Liver (tissue), 10 donors: ENCODE measurements at places on chromosomes 5 and 9.

DNA sequence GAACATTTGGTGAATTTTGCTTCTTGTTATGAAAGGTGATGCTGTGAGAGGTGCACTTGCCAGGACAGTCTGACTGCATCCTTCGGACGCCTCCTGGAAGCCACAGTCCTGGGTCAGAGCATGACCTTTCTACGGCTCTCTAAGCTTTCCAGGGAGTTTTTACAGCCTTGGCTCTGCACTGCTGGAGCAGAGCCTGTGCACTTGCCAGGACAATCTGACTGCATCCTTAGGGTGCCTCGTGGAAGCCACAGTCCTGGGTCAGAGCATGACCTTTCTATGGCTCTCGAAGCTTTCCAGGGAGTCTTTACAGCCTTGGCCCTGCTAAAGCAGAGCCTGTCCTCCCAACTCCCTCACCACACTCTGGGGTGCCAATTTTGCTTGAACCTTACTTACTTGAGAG is 49.6 kb downstream of the CCDC180 start:
- no peak overlapping the region for H3K4me3 ChIP-seq
- no peaks in the 10 kb centered on the region for H3K36me3 ChIP-seq
- H3K27ac ChIP-seq: no peak overlapping the region
- H3K27me3 ChIP-seq: no peaks in the 10 kb centered on the region
- H3K4me1 ChIP-seq: no peaks in the 10 kb centered on the region

DNA sequence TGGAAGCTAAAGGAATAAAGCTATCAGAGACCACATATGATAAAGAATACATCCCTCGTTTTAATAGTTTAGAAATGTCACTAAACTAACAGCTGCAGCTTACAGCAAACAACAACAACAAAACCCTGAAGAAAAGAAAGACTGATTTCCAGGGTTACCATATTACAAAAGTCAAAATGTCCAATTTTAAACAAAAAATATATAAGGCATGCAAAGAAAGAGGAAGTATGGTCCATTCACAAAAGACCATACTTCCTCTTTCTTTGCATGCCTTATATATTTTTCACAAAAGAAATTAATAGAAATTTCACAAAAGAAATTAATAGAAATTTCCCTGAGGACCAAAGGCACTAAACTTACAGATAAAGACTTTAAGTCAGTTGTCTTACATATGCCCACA is 354.2 kb downstream of the ARL15 start:
- H3K4me3 ChIP-seq: no peak overlapping the region
- DNase-seq: no peak
- no peaks in the 10 kb centered on the region for H3K36me3 ChIP-seq

DNA sequence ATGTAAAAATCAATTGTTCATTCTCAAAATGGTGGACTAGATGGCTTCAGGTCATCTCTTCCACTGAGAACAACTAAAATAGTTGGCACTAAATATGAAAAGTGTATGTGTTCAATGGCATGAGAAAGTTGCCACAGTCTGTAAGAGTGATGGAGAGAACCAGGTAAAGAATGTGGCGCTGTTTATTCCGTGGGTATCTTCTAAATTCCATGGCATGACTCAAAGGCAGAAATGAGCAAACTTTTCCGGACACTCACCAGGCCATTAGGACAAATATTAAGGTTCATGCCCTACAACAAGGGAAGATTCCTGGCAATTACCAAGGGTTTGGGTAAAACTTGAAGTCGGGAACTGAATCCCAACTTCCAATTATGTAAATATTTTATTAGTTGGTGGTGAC is 825.4 kb upstream of the CDH6 start:
- H3K4me1 ChIP-seq: no peaks in the 10 kb centered on the region
- no peak overlapping the region for H3K4me3 ChIP-seq
- no peak for DNase-seq
- no peak overlapping the region for H3K27ac ChIP-seq

DNA sequence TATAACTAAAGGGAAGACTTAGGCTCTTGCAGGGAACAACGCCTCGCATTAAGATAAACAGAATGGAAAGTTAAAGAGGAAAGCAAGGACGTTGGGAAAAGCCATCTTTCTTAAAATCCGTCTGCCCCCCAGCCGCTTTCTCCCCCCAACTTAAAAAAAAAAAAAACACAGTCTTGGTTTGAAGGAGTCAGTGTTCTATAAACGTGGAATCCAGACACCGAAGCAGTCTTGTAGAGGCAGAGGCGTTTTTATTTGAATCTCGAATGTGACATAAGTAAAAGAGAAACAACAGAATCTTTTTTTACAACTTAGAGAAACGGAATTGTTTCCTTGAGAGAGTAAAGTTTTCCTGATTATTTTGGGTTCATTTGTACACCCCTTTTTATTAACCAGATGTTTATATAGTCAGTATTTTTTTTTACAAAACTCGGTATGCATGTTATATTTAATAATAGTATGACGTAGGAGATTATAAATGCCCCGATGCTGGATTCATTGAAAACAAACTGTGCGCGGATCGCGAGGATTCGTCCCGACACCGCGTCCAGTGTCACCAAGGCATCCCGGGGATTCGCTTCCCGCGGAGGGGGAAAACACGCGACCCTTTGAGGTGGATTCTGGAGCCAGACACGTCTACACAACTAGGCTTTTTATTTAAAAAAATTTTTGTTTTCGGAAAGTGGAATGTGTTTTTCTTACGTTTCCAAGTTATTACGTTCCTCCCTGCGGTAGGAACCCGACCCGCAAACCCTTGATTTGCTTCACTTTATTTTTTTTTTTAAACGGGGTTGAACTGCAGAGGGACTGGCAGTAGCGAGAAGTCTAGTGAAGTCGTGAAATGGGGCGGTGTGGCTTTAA is 6.7 kb downstream of the PTCH1 start:
- H3K36me3 ChIP-seq: no peaks in the 10 kb centered on the region
- no peak for DNase-seq
- peak overlapping the region; percentile 84 for H3K4me3 ChIP-seq
- H3K27me3 ChIP-seq: no peaks in the 10 kb centered on the region
- peak overlapping the region; percentile 78 for H3K27ac ChIP-seq

DNA sequence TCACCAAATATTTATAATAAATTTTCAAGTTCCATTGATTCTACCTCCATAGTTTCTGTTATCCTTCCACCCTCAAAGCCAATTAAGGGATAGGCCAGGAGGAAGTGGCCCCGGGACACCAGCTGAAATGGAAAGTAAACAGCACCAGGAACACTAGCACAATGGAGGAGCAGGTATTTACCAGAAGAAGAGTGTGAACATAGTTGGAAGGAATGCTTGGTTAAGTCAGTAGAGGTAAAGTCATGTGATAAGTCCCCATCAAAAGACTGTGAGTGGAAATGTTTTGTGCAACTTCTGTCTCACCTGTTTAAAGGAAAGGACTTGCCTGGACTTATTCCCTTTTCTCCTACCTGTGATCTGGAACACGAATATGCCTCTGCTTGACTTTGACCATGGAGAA is 146.7 kb upstream of the RAI14 start:
- H3K4me3 ChIP-seq: no peak overlapping the region
- H3K4me1 ChIP-seq: peaks cover 30% of the 10 kb centered on the region
- no peaks in the 10 kb centered on the region for H3K27me3 ChIP-seq

DNA sequence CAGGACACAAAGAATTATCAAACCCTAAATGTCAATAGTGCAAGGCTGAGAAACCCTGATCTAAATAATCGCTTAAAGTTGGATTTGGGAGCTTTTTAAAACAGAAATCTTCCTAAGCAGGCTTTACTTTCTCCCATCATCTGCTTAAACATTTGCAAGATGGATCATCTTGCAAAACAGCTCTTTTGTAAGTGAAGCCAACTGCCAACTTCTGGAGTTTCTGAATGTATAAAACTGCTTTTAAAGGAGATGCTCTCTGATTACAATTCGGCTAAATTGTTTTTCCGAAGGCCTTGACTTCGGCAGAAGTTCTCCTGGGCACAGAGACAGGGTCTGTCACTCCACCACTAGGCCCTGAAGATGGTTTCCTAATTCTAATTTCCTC is 1.3 kb downstream of the PTPN3 start:
- H3K27ac ChIP-seq: peak overlapping the region; percentile 80
- DNase-seq: no peak
- peak overlapping the region; percentile 85 for H3K4me3 ChIP-seq
- peaks cover 26% of the 10 kb centered on the region for H3K4me1 ChIP-seq

DNA sequence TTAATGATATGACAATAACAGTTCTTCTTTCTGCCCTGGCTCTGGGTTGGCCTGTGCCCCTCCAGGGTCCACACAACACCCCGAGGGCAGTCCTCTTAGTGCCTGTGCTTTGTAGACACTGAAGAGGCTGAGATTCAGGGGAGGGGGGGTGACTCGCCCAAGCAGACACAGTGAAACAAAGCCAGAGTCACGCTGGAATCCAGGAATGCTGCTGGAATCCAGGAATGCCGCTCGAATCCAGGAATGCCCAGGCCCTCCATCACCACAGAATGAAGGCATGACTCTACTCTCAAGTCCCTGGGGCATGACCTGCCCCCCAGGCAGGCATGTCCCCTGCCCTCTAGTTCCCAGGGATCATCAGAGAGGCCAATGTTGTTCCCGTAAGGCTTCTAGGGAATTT is 73.1 kb downstream of the LRSAM1 start:
- no peak overlapping the region for H3K4me3 ChIP-seq
- H3K4me1 ChIP-seq: no peaks in the 10 kb centered on the region
- peaks cover 3% of the 10 kb centered on the region for H3K36me3 ChIP-seq
- DNase-seq: no peak
- no peaks in the 10 kb centered on the region for H3K27me3 ChIP-seq
- H3K27ac ChIP-seq: no peak overlapping the region

DNA sequence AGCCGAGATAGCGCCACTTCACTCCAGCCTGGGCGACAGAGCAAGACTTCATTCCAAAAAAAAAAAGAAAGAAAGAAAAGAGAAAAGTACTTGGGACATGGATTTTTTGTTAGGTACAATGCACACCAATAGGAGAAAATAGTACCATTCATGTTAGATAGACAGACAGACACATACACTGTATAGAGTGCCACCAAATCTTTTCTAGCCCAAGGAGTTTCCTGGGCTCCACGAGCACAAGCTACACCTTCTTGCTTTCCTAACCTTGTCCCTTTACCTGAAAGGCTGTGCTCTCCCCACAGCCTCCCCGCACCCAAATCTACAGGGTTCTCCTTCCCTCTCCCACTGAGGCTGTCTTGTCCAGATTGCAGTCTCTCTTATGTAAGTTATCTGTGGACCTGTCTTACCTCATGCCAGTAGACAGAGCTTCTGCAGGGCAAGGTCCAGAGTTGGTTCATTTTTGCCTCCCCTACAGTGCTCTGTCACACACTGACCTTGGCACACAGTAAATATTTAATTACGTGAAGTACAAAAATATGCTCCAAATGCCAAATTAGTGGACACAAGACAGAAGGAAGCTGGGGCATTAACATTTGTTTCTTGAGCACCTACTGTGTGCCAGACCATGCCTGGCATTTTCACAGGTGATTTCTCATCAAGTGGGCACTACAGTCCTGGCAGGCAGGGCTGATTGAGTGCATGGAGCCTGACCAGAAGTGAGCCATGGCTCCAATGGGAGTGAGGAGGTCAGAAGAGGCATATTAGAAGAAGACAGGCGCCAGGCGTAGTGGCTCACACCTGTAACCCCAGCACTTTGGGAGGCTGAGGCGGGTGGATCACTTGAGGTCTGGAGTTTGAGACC is 5.9 kb downstream of the ALAD start:
- H3K36me3 ChIP-seq: peaks cover 18% of the 10 kb centered on the region
- H3K4me1 ChIP-seq: peaks cover 20% of the 10 kb centered on the region
- no peak for DNase-seq

DNA sequence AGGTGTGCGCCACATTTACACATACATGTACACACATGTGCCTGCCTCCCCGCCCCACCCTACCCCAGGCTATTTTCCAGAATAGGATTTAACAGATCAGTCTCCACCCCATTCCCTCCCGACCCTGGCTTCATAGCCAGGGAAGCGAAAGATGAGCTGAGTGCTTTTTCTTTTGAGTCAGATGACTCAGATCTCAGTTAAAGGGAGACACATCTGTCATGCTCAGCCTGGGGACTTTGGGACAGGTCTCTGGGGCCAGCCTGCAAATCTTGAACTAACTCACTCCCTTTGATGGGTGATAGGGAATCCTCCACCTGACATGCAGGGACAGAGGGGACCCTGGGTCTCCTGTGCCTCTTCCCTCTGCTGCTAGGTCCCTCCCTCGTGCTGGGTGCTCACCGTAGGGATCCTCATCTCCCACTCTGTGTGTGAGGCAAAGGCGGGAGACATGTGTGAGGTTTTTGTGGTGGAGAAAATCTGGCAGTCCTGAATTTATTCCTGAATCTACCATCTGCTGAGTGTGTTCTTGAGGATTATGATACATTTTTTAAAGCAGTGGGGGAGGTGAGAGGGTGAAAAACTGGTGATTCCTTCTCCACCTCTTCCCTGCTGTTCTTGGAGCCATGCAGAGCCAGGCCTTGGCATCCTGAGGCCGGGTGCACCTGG is 37.7 kb downstream of the NEUROG1 start:
- H3K4me1 ChIP-seq: no peaks in the 10 kb centered on the region
- no peak for DNase-seq
- no peak overlapping the region for H3K4me3 ChIP-seq
- H3K27me3 ChIP-seq: peaks cover 2% of the 10 kb centered on the region

GRCh38 chr9:136324501-136325300 is 2.6 kb upstream of the GPSM1 start:
- no peaks in the 10 kb centered on the region for H3K4me1 ChIP-seq
- no peaks in the 10 kb centered on the region for H3K27me3 ChIP-seq
- DNase-seq: no peak
- H3K27ac ChIP-seq: no peak overlapping the region

DNA sequence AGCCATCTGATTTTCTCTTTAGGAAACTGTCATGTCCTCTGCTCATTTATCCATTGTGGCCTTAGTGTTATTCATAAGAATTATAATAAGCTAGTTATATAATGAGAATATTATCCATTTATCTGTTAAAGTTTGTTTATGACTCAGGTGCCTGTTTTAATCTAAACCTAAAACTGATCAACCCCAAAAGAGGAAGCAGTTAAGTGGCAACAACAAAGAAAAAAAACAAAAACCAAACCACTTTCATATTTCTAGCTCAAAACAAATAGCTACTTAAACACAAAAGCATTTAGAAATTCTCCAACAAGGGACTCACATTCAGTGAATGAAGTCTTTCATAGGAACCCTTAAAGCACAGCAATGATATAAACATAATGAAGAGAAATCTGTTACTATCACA is 116.4 kb downstream of the APBA1 start:
- H3K27me3 ChIP-seq: no peaks in the 10 kb centered on the region
- DNase-seq: no peak
- no peak overlapping the region for H3K4me3 ChIP-seq
- H3K27ac ChIP-seq: no peak overlapping the region
- no peaks in the 10 kb centered on the region for H3K36me3 ChIP-seq
- H3K4me1 ChIP-seq: peaks cover 3% of the 10 kb centered on the region
